ENCODE measurements at places on chromosomes 1 and 21. TPM values are rescaled to one million over a fixed set of nuclear protein-coding genes. Genes with fewer than 3 reads are reported as not detected.

DNA sequence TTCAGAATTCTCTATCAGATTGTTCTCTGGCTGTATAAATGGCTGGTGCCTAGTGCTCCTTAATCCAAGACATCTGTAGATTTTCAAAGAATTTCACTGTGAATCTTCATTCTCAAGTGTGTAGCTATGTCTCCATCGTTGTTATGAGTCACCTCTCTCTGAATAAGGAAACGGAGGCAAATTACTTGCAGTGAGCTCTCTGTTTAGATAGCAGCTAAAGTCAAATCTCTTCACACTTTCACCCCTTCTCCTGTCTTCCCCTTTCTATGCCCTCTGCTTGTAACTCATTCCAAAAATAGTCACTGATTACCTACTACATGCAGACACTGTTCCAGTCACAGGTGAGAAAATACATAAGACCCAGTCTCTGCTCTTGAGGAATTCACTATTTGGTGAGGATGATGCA, 39.7 kb downstream of the CHML start:
- DNase-seq = no peak

Gene FMOD
- total RNA-seq = not detected

- DNase-seq = no peak
Measured at GRCh38 chr1:167676205-167676915, 45.4 kb upstream of the MPZL1 start.

Gene B3GALNT2
- total RNA-seq = 7.2 TPM

- no peak for DNase-seq
Measured at GRCh38 chr1:17768651-17769241, 13.6 kb downstream of the ACTL8 start.

DNA sequence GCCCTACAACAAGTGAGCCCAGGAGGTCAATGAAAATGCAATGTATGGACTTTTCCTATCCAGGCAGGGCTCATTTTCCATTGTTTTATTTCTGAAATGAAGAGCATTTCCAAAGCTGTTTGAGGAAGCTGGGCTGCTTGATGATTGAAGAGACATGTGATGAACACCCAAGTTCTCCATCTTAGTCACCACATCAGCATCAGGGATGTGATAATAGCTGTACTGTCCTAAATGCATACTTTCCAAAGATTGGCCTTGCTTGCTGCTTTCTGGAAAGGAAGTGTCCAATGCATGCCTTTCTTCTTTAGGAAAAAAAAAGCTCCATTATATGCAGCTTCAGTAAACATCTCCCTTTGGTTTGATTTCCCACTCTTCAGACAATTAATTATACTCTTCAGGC, 425.9 kb upstream of the RUNX1 start:
- DNase-seq = no peak

DNA sequence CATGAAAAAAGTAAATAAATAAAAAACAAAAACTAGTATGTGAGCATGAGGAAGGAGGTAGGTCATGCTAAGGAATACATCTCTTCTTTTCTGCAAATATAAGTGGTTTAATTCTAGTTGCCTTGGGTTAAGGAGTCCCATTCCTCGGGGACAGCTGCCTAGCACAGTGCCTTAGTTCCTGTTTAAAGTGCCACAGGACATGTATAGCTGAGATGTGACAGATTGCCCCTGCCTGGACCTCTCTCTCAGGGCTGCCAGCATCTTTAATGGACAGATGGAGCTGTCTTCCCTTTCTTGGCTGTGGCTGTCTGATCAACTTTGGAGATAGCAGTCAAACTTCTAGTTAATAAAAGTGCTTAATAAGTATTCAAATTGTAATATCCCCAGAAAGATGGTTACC, 50.0 kb downstream of the TSEN15 start:
- DNase-seq = no peak

DNA sequence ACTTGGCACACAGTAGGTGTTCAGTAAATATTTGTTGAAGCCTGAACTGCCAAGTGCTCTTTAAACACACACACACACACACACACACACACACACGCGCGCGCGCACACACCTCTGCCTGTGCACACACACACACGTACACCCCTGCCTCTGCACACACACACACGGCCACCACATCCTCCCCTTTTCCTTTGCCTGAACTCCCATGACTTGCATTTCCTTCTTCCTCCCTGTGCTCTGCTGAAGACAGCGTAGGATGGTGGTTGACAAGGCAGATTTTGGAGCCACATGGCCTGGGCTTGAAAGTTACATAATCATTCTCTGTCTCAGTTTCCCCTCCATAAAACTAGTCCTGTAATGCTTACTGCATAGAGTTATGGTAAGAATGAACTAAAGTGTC, 712.3 kb downstream of the PTPRU start:
- DNase-seq = no peak

Gene OR10R2
- not detected for total RNA-seq

- DNase-seq = no peak
Measured at GRCh38 chr1:19477284-19478249, 7.8 kb downstream of the CAPZB start.

Gene GPN2
- 32.7 TPM for total RNA-seq

Gene ZFP69
- 4.4 TPM for total RNA-seq

Gene CHAF1B
- total RNA-seq = 2.1 TPM
